Stimulated activated CD8-positive, alpha-beta memory T cell treated with anti-CD3 and anti-CD28 coated beads, Interleukin-4, amount 100 ng/mL, for 4 hours (primary cell): ENCODE measurements at places on chromosomes 3 and 15.

DNA sequence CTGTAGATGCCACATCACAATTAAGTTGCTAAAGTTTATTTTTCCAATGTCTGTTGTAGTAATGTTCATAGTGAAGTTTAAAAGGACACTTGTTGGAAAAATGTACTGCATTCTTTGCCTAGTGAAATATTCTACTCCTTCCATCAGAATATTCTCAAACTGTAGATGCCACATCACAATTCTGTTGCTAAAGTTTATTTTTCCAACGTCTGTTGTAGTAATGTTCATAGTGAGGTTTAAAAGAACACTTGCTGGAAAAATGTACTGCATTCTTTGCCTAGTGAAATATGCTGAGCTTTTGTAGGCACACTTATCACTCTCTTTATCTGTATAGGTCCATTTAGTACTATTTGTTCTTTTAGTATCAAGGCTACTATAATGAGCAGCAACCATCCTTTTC lies 836.1 kb downstream of the NAALADL2 start:
- DNase-seq: no peak

- DNase-seq: no peak
These were observed 84.9 kb downstream of the RFTN1 start for GRCh38 chr3:16428612-16429011.

GRCh38 chr3:120306519-120307455 lies 21.8 kb upstream of the GPR156 start:
- no peak for DNase-seq

DNA sequence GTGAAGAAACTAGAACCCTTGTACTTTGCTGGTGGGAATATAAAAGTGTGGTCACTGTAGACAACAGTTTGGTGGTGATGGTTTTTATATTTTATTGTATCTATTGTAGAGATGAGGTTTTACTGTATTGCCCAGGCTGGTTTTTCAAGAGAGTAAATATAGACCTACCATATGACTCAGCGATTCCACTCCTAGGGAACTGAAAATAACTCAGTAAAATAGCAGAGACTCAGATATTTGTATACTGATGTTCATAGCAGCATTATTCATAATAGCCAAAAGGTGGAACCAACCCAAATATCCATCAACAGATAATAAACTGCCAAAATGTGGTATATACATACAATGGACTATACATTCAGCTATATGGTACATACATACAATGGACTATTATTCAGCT lies 68.8 kb upstream of the IL12A start:
- no peak for DNase-seq

- no peak for DNase-seq
These were observed 118.3 kb upstream of the MRPS22 start for GRCh38 chr3:139225548-139225947.

GRCh38 chr3:31572236-31573004 lies 39.7 kb downstream of the STT3B start:
- no peak for DNase-seq

- DNase-seq: peak; percentile 9
These were observed 18.6 kb upstream of the TICRR start for GRCh38 chr15:89556413-89557262.

DNA sequence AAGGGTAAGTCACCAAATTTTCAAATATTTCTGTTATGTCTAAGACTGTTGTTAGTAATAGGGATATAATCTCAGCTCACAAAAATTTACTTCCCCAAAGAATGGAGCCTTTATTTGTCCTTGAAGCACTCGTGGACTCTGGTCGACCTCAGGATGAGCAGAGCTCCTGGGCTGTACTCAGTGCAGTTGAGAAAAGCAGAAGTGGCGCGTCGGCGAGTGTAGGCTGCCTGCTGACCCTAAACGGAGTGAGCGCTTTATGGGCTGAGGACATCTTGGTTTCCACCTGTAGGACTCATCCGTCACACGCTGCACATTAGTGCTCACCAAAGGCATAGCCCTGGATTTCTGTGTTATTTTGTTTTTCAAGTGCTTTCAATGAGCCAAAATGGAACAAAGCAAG lies 11.0 kb downstream of the GABRA5 start:
- no peak for DNase-seq

- no peak for DNase-seq
These were observed 43.1 kb downstream of the STARD5 start for GRCh38 chr15:81280696-81281455.

GRCh38 chr3:52890735-52891134 lies 6.6 kb downstream of the STIMATE start:
- no peak for DNase-seq

DNA sequence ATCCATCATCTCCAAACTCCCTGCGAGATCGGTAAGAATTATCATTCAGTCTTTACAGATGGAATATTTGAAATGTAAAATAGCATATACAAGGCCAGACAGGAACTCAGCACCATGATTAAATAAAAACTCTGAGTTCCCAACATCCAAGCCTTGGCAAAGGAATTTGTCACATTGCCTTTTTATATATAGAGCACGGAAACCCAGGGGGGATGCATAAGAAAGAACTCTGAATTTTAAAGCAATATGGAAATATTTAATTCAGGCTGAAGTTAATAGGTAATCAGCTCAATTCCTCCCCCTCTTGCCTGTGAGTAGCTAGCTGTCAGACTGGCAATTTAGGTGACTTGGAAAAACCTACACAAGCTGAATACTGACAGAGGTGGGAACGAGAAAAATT lies 217.9 kb upstream of the KCNMB2 start:
- DNase-seq: no peak

- no peak for DNase-seq
These were observed 338.5 kb upstream of the KCNH8 start for GRCh38 chr3:18809640-18810305.

- DNase-seq: no peak
These were observed 1.9 kb downstream of the CISH start for GRCh38 chr3:50609763-50610085.
